Purkinje cell (primary cell): ENCODE measurements at places on chromosomes 5 and 9. TPM values are rescaled to one million over a fixed set of nuclear protein-coding genes. Genes with fewer than 3 reads are reported as not detected.

FBXL7 gene
- polyA plus RNA-seq, result not detected in 2 replicates

PCDHA2 gene
- not detected in 2 replicates for polyA plus RNA-seq

SGCD gene
- polyA plus RNA-seq, result 4.5 and 7.7 TPM in 2 replicates

FAT2 gene
- 0.52 and 0.83 TPM in 2 replicates for polyA plus RNA-seq

EDIL3 gene
- 156 and 168 TPM in 2 replicates for polyA plus RNA-seq

FAM151B gene
- 1.7 and 3.2 TPM in 2 replicates for polyA plus RNA-seq

ARRDC3 gene
- 7.9 and 8.5 TPM in 2 replicates for polyA plus RNA-seq

FAM81B gene
- 19.6 and 22.3 TPM in 2 replicates for polyA plus RNA-seq

VAV2 gene
- 0.12 and 0.39 TPM in 2 replicates for polyA plus RNA-seq

ELOVL7 gene
- polyA plus RNA-seq, result 9.0 and 9.3 TPM in 2 replicates

SH3TC2 gene
- 0.59 and 1.1 TPM in 2 replicates for polyA plus RNA-seq

TRUB2 gene
- polyA plus RNA-seq, result 1.9 and 9.7 TPM in 2 replicates

MYO10 gene
- polyA plus RNA-seq, result 99.8 and 114 TPM in 2 replicates

FOXD4 gene
- not detected in 2 replicates for polyA plus RNA-seq

AGXT2 gene
- not detected in 2 replicates for polyA plus RNA-seq

POU5F2 gene
- polyA plus RNA-seq, result 0.14 and 0.31 TPM in 2 replicates

NMUR2 gene
- 1.6 TPM in 1 of 2 replicates, not detected in the other for polyA plus RNA-seq

TIMD4 gene
- 0.35 TPM in 1 of 2 replicates, not detected in the other for polyA plus RNA-seq

NAA35 gene
- polyA plus RNA-seq, result 26.3 and 31.5 TPM in 2 replicates

FGF10 gene
- polyA plus RNA-seq, result 0.14 TPM in 1 of 2 replicates, not detected in the other

SH3RF2 gene
- not detected in 2 replicates for polyA plus RNA-seq

CCNO gene
- 1.1 and 3.0 TPM in 2 replicates for polyA plus RNA-seq

GRM6 gene
- polyA plus RNA-seq, result 0.05 TPM in 1 of 2 replicates, not detected in the other

TNFSF15 gene
- not detected in 2 replicates for polyA plus RNA-seq

NPR3 gene
- polyA plus RNA-seq, result not detected in 2 replicates

INSL6 gene
- polyA plus RNA-seq, result 2.3 TPM in 1 of 2 replicates, not detected in the other

DIRAS2 gene
- polyA plus RNA-seq, result 39.4 and 76.1 TPM in 2 replicates

SLC34A1 gene
- polyA plus RNA-seq, result not detected in 2 replicates

EIF4E1B gene
- not detected in 2 replicates for polyA plus RNA-seq

TMOD1 gene
- 8.3 and 15.1 TPM in 2 replicates for polyA plus RNA-seq

PCDHGC5 gene
- 0.34 and 2.0 TPM in 2 replicates for polyA plus RNA-seq

PCDHA1 gene
- polyA plus RNA-seq, result 5.3 and 10.1 TPM in 2 replicates

SPAAR gene
- 0.42 and 0.52 TPM in 2 replicates for polyA plus RNA-seq

BTNL3 gene
- polyA plus RNA-seq, result not detected in 2 replicates

SLC27A6 gene
- 5.2 and 7.9 TPM in 2 replicates for polyA plus RNA-seq

TRIM36 gene
- 35.8 and 42.3 TPM in 2 replicates for polyA plus RNA-seq

C8G gene
- polyA plus RNA-seq, result 0.90 TPM in 1 of 2 replicates, not detected in the other

CORO2A gene
- polyA plus RNA-seq, result 0.55 TPM in 1 of 2 replicates, not detected in the other

CDKN2A gene
- 28.8 and 60.3 TPM in 2 replicates for polyA plus RNA-seq
